ENCODE measurements at places on chromosomes 6 and 20.

GRCh38 chr20:62653373-62653772 lies 11.1 kb downstream of the SLCO4A1 start:
- no peak for DNase-seq

GRCh38 chr20:10508060-10508459 lies 73.0 kb downstream of the SLX4IP start:
- DNase-seq: peak; percentile 44

DNA sequence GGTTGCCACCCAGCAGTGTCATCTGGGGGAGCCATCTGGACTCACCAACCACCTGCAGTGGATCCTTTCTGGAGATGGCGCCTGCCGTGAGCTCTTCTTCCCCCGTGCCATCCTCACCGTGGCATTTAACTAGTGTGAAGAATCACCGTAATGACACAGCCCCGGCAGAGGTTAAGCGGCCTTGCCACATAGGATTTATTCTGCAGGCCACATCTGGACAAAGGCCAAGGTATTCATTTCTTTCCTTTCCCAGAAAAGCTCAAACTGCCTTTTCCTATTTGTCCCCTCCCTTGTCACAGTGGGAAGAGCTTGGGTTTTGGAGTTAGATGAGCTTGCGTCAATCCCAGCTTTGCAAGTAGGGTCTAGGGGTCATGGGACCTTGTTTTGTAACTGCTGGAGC lies 88.4 kb downstream of the PXDC1 start:
- no peak for DNase-seq

GRCh38 chr20:48592107-48592940 lies 235.5 kb downstream of the PREX1 start:
- no peak for DNase-seq

GRCh38 chr6:2741756-2742155 lies 9.0 kb downstream of the MYLK4 start:
- no peak for DNase-seq

DNA sequence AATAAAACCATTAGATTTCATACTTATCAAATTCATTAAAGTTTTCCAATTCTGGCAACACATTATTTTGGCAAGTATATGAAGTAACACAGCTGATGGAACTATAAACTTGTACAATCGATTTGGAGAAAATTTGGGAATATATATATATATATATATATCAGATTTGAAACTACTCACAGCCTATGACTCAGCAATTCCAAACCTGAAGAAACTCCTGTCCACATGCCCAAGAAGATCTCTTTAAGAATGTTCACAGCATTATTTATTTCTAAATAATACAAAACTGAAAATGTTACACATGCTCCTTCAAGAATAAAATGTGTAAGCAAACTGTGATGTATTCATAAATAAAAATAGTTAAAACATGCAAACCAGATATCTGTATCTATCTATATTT lies 270.1 kb downstream of the TFAP2A start:
- DNase-seq: no peak

DNA sequence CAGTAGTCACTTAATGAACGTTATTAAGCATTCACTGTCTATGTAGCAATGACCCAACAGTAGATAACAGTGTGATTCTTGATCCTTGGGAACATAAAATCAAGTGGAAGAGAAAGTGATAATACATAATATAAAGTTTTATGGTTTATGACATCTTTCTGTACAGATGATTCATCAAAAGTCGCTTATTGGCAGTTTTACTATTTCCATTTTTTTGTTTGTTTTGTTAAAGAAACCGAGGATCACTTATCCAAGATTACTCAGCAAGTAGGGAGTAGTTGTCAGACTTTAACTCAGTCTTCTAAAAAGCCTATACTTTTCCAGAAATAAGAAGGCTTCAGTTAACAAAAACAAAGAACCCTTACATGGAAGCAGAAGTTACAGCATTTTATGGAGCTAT lies 260.8 kb downstream of the ZFAND3 start:
- DNase-seq: no peak
